Activated T-helper 1 cell treated with Interleukin-2 at 50 U/mL for 16 hours (primary cell): ENCODE measurements at places on chromosomes 1 and 21.

GRCh38 chr1:225422795-225423517, 4.9 kb downstream of the LBR start:
- no peak for DNase-seq

DNA sequence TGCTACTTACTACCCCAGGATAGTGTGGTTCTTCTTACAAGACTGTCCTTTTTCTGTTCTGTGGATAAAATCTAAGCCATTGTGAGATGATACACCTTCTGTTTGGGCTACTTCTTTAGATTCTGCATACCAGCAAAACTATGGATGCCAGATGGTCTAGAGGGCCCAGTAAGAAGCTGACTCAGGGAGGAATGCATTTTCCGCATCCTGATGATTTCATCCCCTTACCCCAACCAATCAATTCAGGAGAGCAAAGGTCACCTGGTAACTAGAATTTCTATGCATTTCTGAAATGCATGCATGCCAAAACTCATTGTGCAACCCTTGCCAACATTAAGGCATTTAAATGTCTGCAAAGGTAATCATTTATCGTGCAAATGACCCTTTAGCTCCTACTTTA, 285.7 kb upstream of the ZP4 start:
- no peak for DNase-seq

DNA sequence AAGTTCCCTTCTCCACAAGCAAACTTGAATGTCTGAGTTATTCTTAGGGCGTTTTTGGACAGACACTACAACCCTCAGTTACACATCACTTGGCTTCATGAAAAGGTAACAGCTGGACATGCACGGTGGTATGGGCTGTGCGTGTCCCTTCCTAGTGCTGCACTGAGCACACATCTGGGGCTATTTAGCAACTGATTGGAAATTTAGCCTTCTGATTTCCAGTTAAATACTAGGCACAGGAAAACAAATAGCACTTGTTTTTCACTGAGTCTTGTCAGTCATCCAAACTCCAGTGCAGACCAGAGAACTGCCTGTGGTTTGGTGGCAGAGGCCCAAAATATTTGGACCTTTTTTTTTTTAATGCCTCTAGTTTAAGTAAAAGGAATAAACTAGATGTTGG, 134.7 kb downstream of the TGFBR3 start:
- DNase-seq, result no peak

DNA sequence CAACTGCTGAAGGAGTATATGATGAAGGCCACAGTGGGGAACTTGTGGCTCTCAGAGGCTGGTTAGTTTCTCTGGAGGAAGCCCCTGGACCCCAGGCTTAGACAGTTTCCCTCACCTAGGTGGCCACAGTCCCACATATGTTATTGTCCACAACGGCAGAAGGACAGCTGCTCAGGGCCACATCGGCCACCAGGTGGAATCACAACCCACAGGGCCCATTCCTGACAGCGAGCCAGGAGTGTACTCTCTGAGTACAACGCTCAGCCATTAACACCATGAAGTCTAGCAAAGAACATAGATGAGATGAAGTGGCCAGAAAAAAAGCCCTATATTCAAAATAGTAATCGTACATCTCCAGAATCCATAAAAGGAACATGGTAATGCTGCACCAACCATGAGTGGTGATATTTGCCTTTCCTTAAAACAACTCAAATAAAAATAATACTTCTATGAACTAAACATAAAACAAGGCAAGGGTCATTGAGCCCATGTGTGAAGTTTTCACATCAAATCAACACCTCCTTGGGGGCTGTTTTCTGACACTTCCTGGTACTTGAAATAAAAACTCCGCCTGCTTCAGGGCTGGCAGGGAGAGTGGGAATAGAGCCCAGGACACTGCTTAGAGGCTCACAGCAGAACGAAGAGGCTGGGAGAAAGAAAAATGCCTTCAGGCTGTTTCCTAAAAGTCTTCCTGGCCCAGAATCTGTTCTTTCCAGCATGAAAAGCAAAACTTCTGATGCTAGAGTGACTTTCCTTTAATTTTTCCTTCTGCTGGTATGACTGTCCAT, 383.3 kb downstream of the HHAT start:
- DNase-seq, result no peak

DNA sequence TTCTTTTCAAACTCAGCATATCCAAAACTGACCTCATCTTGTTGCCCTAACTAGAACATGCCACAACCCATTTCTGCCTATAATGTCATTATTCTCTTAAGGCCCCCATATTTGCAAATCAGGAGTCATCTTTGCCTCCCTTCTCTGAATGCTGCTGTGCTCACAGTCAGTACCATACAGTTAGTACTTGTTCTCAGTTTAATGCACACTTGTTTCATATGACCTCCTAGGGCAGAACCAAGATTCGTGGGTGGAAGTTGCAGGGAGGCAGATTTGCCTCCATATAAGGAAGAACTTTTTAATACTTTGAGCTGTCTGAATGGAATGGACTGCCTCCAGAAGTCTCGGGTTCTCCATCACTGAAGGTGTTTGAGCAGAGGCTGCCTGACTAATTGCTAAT, 9.2 kb downstream of the CAP1 start:
- no peak for DNase-seq

GRCh38 chr1:37537378-37537777, 16.7 kb downstream of the SNIP1 start:
- no peak for DNase-seq

DNA sequence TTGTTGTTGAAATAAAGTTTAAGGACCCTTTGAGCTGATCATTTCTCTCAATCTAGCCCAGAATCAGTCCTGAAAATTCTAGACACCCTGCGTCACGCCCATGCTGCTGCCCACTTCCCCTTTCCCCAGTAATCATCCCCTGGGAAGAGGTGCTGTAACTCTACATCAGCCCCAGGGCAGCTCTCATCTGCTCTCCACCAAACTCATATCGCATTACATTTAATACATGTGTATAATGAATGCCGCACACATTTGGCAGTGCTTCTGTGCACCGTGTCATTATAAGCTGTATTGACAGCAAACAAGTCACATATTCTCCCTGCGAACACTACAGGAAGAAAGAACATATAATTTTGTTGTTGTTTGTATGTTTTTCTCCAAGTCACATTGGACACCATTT, 539.7 kb upstream of the DAB1 start:
- no peak for DNase-seq

GRCh38 chr1:201551877-201552731, 13.2 kb downstream of the NAV1 start:
- no peak for DNase-seq

- DNase-seq, result no peak
These were observed 133.9 kb upstream of the CD34 start for GRCh38 chr1:208044589-208045462.

DNA sequence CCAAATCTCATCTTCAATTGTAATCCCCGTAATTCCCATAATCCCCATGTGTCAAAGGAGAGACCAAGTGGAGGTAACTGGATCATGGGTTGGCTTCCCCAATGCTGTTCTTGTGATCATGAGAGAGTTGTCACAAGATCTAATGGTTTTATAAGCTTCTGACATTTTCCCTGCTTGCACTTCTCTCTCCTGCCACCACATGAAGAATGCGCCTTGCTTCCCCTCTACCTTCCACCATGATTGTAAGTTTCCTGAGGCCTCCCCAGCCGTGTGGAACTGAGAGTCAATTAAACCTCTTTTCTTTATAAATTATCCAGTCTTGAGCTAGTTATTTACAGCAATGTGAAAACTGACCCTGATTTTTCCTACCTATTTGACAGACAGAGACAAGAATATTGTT, 162.5 kb upstream of the SYT6 start:
- DNase-seq, result no peak

DNA sequence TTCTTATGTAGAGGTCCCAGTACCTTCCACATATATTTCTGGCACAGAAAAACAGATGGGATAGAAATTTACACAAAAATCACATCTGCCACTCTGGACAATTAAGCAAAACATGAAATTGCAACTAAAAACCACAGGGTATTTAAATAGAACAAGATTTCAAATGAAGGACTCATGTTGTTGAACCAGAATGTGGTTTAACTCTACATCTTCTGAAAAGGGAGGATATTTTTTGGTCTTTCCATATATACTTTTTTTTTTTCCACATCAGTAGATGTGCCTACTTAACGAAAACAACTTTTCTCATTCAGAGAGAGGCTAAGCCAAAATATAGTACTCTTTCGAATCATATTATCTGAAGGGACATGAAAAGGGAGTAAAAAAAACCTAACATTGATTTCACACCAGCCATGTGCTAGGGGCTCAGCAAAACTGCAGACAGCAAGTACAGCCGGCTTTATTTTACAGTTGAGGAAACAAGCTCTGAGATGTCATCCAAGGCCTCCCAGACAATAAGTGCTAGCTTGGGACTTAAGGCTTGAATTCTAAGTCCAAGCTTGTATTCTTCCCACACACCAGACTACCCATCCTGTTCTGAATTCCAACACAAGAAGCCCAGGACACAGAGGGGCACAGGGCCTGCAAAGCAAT, 208.9 kb downstream of the PBX1 start:
- DNase-seq, result no peak

DNA sequence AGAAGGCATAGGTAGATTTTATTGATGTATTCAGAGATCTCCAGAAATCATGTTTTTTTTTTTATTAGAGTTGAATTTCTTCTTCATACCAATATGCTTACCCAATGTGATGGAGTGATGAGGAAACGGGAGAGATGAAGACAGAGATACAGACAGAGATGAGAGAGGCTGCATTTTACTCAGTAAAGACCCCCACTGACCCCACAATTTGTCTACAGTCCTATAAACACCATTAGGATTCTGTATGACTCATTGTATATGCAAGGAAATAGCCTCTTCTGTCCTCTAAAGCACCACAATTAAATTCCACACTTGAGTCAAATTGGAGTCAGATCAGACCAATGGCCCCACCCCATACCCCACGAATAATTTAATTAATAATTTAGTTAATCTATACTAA, 44.0 kb downstream of the RUNX1 start:
- no peak for DNase-seq

- no peak for DNase-seq
These were observed 392.2 kb downstream of the VAV3 start for GRCh38 chr1:107572674-107573211.

DNA sequence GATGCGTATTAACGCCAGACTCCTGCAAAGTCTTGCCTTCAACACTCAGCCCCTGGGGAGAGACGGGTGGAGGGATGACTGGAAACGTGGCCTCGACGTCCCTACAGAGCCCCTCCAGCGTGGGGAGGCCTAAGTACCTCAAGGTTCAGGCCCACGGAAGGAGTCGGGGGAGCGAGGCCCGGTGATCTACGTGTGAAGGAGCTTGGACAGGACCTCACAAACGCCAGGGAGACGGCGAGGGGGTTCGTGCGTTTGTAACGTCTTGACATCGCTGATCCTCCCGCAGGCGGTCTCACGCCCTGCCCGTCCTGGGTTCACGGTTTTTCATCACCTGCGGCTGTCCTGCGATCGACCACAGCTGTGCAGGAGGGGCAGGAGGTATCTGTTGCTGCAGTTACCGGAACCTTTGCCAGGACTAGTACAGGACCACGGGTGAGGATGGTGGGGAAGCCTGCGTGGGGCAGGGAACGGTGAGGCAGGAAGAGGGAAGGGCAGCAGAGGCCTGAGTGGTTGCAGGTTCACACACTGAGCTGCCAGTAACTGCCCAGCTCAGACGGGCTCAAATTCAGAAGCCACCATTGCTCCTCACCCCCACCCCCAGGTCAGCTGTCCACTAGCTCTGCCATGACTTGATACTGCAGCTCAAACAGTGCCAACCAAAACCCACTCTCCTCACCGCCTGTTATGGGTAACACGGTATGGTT, 889 bp upstream of the CCNL2 start:
- DNase-seq, result no peak

GRCh38 chr1:60984062-60984799, 98.1 kb upstream of the NFIA start:
- no peak for DNase-seq

DNA sequence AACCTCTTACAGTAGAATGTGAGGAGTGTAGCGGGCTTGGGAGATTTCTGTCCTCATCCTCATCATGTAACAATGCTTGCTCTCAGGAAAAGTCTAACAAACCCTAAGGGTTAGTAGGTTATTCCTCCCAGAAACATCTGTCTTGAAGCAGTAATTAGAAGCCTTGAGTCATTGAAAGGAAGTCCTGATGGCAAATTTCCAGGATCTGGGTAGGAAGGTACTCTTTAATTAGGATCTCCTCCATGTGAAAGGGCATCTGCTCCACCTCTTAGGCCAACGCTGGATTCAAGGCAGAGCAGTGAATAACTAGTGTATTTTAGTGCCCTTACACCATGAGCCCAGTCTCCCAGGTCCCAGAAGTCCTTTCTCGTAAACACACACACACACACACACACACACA, 106.6 kb upstream of the BARHL2 start:
- DNase-seq, result no peak

- DNase-seq, result no peak
These were observed 22.5 kb upstream of the MORC3 start for GRCh38 chr21:36297406-36297937.

DNA sequence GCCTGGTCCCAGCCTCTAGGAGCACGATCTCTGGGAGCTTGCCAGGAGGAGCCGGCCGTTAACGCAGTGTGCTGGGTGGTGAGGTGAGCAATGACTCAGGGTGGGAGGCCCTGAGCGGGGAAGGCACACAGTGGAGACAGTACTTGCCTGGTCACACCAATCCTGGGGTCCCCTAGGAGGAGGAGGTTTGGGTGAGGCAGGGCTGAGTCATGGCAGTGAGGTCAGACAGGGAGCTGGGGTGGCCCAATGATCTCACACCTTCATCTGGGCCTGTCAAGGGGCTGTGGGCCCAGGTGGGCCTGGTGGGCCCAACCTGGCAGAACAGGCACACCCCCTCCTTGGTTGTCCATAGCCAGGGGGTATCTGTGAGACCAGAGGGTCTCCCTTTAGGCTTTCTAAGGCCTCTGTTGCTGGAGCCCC, 8.6 kb upstream of the EDN2 start:
- no peak for DNase-seq

DNA sequence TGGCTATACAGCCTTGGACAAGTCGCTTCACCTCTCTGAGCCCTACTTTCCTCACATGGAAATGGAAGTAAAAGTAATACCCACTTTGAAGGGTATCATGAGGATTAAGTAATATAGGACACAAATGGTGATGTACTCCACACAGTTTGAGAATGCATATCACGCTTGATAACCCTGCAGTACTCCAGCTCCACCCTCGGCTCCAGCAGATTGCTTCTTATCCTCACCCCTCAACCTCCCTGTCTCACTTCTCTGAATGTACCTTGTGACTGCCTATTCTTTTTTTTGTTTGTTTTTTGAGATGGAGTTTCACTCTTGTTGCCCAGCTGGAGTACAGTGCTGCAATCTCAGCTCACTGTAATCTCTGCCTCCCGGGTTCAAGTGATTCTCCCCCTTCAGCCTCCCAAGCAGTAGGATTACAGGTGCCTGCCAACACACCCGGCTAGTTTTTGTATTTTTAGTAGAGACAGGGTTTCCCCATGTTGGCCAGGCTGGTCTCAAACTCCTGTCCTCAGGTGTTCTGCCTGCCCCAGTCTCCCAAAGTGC, 55.5 kb downstream of the LDLRAD2 start:
- DNase-seq, result no peak

- DNase-seq, result no peak
These were observed 7.1 kb downstream of the PGLYRP3 start for GRCh38 chr1:153305682-153306081.
